Activated CD4-positive, alpha-beta memory T cell treated with anti-CD3 and anti-CD28 coated beads, Interleukin-2, amount 10 ng/mL, durations not matched to agents 7 days and 5 days (primary cell): ENCODE measurements at places on chromosomes 4 and X. TPM values are rescaled to one million over a fixed set of nuclear protein-coding genes. Genes with fewer than 3 reads are reported as not detected.

UGT2A1 gene
- total RNA-seq: not detected

- no peak overlapping the region for H3K4me3 ChIP-seq
- no peaks in the 10 kb centered on the region for H3K27me3 ChIP-seq
These were observed 110.4 kb downstream of the IL13RA2 start for GRCh38 chrX:114906984-114907510.

- H3K4me3 ChIP-seq: no peak overlapping the region
- H3K36me3 ChIP-seq: peaks cover 7% of the 10 kb centered on the region
- H3K4me1 ChIP-seq: peaks cover 54% of the 10 kb centered on the region
- no peak overlapping the region for H3K27ac ChIP-seq
- no peak for DNase-seq
These were observed 29.6 kb upstream of the BBS12 start for GRCh38 chr4:122702939-122703338.

DNA sequence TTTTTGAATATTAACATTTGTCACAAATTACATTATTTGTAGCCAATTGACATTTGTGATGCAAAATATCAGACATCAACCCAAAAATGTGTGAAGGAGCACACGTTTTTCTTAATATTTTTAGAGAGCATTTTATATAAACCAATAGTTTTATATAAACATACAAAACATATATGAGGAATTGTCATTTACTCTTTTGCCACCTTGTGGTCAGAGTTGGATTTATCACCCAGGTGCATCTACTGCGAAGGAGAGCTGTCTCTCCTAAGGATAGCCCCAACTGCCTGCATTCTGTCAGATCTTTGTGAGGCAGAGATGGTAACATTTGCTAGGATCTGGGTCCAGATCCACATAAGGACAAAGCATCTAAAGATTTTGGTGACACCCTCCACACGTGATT lies 2.5 kb upstream of the USP27X start:
- no peak overlapping the region for H3K4me3 ChIP-seq
- H3K36me3 ChIP-seq: no peaks in the 10 kb centered on the region
- H3K27me3 ChIP-seq: peaks cover 2% of the 10 kb centered on the region
- peaks cover 18% of the 10 kb centered on the region for H3K4me1 ChIP-seq
- DNase-seq: peak; percentile 18

DNA sequence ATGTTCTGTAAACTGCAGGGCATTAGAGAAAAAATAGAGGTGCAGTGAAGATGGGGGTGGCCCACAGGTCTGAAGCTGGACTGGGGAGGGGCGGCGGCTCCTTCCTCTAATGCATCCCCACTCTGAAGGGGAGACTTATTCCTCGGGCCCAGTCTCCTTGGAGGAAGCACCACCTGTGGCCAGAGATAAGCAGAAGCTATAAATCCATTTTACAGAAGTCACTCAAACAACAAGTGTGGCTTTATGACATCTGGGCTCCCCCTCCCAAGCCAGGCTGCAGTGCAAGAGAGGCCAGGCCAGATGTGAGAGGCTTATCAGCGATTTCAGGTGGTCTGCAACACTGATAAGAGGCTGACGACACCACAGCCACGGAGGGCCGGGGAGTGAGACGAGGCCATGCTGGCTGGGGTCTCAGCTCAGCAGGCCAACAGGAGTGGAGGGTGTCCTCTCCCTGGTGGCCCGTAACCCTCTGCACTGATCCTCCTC lies 15.8 kb downstream of the CYTL1 start:
- H3K27me3 ChIP-seq: peaks cover 16% of the 10 kb centered on the region
- DNase-seq: no peak
- no peak overlapping the region for H3K4me3 ChIP-seq
- H3K36me3 ChIP-seq: no peaks in the 10 kb centered on the region
- no peaks in the 10 kb centered on the region for H3K4me1 ChIP-seq

DNA sequence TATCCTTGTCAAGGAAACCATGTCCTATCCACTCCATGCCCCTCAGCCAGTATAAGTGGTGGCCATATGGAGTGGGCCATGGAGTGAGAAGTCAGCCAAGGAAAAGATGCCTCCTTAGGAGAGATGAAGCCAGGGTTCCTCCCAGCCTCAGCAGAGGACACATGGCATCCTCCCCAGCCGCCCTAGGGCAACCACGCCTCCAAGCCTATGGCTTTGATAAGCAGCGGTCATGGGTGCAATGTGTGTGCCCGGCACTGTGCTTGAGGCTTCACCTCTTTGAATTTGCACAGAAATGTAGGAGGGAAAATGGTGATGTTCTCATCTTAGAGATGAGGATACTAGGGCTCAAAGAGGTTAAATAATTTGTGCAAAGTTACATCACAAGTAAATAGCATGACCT lies 34.6 kb upstream of the TBC1D14 start:
- H3K27ac ChIP-seq: no peak overlapping the region
- H3K4me1 ChIP-seq: peaks cover 4% of the 10 kb centered on the region
- no peak for DNase-seq

GRCh38 chr4:78268597-78268996 lies 211.5 kb downstream of the FRAS1 start:
- H3K4me3 ChIP-seq: no peak overlapping the region
- no peak for DNase-seq
- no peak overlapping the region for H3K27ac ChIP-seq

DNA sequence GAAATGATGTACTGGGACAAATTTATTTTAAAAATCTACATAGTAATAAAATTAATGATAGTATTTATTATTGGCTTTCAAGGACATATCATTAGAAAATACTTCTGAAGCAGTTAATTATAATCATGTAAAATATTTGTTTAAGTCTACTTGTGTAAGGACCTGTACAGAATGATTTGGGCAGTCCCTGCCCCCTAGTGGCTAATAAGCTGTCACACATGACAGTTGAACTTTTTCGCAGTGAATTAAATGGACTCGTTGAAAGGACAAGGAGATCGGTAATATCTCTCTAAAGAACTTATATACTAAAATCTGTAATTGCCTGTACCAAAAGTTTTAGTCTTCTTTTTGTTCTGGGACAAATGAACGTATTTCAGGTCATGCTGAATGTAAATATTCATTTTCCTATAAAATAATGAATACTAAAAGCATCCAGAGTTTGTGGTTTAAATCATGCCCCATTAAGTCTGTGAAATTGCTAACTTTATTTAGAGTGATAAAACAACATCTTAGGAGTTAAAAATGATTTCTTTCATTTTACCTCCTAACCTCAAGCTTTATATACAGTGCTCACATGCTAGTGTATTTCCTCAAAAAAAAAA lies 13.6 kb downstream of the EXOC1 start:
- H3K27me3 ChIP-seq: no peaks in the 10 kb centered on the region
- no peak overlapping the region for H3K4me3 ChIP-seq
- H3K4me1 ChIP-seq: peaks cover 25% of the 10 kb centered on the region
- DNase-seq: no peak

DNA sequence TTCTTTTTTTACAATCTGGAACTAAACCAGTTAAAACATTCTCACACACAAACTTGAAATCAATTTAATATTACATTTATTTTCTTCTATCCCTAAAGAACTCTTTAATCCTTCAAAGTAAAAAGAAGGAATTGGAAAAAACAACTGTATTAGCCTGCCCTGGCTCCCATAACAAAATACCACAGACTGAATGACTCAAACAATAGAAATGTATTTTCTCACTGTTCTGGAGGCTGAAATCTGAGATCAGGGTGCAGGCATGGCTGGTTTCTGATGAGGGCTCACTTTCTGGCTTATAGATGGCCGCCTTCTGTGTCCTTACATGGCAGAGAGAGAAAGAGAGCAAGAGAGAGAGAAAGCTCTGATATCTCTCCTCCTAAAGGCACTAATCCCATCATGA lies 149.4 kb downstream of the PDGFRA start:
- no peak overlapping the region for H3K4me3 ChIP-seq
- H3K36me3 ChIP-seq: no peaks in the 10 kb centered on the region
- peaks cover 6% of the 10 kb centered on the region for H3K4me1 ChIP-seq
- H3K27me3 ChIP-seq: peaks cover 2% of the 10 kb centered on the region
- no peak for DNase-seq
- H3K27ac ChIP-seq: no peak overlapping the region
